ENCODE measurements at places on chromosomes 2 and 18.

- no peak for DNase-seq
Measured at GRCh38 chr18:57075716-57076400, 71.0 kb upstream of the BOD1L2 start.

GRCh38 chr2:46798998-46799698, 116.5 kb downstream of the MCFD2 start:
- DNase-seq: no peak

- DNase-seq: no peak
Measured at GRCh38 chr2:241885946-241886643, 16.6 kb downstream of the RTP5 start.

DNA sequence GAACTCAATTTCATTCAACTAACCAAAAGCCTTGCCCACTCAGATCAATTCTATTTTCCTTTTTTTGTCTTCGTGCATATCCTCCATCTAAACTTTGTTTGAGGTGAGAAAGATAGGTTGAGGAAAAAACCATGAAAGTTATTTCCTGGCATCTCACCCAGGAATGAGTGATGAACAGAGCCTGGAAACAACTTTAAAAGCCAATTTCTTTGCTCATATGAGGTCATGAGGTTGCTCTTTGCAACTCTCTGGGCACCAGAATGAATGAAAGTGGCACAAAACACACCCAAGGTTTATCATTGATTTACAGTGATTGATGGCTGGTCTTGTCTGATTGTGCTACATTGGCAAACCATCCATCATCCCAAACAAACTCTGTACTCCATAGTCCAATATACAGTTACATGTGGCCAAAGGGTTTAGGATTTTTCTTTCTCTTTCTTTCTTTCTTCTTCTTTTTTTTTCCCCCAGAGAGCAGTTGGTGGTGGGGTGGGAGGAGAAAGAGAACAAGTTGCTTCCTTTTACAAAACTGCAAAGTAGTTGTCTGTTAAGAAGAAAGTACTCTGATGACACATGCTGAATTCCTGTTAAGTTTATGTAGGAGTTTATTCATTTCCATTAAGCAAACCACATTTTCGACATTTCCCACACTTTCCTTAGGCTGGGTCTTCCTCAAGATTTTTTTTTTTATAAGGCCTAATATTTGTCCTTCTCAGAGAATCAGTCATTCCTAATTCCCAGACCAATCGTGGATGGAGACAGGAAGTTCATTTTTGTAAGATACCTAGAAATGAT, 575.9 kb upstream of the ZEB2 start:
- DNase-seq: no peak

DNA sequence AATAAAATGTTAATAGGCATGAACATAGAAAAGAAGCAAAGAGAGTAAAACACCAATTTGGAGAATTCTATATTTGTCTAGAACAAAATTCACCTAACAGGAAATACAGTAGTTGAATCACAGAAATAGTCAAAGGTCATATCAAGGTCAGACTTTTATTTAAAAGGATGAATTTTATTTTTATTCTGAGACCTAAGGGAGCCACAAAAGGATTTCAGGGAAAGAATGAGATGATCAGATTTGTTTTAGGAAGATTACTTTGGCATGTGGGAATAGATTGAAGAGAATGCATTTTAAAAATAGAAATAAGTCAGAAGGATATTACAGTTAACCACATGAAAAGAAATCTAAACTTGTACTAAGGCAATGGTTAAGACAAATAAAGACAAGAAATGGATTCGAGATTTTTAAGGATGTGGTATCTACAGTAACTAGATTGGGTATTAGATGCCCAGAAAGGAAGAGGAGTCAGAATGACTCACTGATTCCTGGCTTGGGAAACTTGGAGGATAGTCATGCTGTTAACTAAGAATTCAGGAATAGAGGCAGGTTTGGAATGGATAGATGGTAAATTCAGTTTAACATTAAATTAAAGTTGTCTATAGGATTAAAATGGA, 56.0 kb downstream of the METTL4 start:
- DNase-seq: no peak

- DNase-seq: no peak
Measured at GRCh38 chr2:60426341-60426740, 127.1 kb downstream of the BCL11A start.

GRCh38 chr18:4748975-4749374, 293.9 kb upstream of the DLGAP1 start:
- DNase-seq: no peak

GRCh38 chr2:37325625-37326071, 1.0 kb upstream of the PRKD3 start:
- peak; percentile 30 for DNase-seq

GRCh38 chr2:3557639-3558204, 411 bp downstream of the RNASEH1 start:
- no peak for DNase-seq

- DNase-seq: no peak
Measured at GRCh38 chr2:70732766-70733645, 35.0 kb downstream of the ADD2 start.

DNA sequence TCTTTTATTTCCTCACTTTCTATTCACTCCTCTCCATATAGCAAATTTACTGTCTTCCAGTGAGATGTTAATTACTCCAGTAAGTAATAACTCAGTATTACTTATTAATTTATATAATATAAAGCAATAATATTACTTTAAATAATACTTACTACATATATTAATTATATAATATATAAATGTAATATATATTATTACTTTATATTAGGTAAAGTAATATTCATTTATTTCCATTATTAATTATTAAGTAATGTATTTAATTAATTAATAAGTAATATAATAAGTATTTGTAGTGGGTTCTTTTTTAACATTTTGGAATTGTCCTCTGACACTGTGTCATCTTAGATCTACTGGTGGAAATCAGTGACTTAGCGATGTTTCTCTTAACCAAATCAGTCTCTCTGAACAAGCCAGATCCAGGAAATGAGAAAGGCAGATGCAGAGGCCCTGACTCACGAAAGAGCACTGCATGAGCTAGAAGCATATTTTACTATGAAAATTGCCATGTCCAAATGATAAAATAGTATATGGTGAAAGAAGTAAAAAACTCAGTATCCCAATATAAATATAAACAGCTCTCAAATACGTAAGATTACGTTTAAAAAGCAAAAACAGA, 115.9 kb downstream of the DSEL start:
- DNase-seq: no peak

DNA sequence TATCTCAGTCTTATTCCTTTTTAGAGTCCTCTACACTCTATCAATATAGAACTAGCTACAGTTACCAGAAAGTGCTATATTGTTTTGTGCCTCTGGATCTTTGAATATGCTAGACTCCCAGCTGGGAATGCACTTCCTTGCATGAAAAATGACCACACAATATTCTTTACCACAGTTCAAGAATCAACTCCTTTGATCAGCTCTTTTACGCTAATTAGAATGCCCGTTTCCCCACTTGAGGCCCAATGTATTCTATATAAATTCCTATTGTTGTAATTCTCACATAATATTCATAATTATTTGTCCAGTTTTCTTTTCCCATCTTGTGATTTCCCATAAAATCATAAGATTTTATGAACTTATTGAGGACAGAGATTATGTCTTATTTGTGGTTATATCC, 142.2 kb downstream of the UBE2E3 start:
- DNase-seq: no peak

DNA sequence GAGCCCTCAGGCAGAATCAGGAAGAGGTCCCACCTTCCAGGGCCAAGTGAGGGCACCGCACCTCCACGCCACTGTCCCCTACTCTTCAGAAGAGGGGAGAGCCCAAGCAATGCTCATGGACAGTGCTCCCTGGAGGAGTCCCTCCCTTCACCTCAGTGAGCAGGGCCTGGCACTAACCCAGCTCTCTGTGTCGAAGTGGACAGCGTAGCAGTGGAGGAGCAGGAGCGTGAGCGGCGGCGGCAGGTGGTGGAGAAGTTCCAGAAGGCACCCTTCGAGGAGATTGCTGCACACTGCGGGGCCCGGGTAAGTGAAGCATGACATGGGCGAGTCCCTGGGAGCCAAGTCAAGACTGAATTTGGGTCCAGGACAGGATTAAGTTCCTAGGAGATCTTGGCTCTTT, 16.7 kb downstream of the POMC start:
- no peak for DNase-seq

GRCh38 chr2:224969095-224969494, 73.2 kb downstream of the DOCK10 start:
- no peak for DNase-seq

- DNase-seq: no peak
Measured at GRCh38 chr2:241316825-241317224, 1.1 kb downstream of the SEPTIN2 start.

DNA sequence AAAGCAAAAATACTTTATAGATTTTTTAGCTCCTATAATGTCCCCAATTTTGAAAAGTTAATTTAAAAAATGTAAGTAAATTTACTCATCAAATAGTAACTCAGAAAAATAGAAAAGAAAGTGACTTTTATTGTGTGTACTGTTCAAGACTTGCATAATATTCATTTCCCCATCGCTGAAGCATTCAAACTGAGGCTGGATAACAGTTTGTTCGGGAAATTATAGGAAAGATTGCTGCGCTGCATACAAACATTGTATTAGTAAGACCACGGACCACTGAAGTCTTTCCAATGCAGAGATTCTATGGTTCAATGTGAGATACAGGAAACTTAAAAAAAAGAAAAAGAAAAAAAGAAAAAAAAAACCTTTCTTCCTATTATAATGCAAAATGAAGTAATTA, 10.4 kb downstream of the STK17B start:
- DNase-seq: no peak

DNA sequence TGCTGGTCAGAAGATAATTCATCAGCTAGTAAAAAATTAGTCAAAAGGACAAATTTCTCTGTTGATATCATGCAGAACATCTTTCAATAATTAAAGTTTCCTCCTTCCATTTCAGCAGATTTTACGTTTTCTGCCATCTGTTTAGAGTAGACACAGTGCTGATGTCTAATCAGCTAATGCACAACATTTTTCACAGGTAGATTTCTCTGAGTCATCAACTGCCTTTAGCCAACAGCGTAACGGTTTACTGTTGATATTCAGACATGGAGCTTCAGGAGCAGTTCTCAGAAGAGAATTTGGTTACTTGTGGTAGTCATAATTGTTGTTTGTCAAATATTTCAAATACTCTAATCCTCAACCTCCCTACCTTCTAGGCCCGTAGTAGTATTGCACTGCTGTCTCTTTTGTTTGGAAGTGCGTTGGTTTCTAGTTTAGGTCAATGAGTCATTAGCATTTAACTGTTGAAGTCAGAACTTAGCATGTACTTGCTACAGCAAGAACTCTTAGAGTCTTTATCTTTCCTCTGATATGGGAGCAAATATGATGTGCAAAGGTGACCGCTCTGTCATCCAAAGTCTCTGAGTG, 86.8 kb upstream of the TFPI start:
- DNase-seq: no peak

DNA sequence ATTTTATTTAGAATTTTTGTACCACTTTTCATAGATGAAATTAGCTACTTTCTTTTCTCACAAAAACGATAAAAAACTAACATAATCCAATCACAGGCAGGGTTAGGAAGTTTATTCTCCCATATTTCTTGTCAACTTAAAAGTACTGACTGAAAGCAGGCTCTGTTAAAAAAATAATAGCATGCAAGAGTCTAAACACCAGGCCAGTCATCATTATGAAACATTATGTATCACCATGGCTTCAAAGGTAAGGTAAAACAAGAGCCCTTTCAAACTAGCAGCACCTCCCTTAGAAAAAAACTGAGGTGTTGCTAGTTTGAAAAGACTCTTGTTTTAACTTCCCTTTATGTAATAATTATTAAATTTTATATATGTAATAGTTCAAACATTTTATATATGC, 848.0 kb downstream of the RNF144A start:
- DNase-seq: no peak

GRCh38 chr2:196957881-196958525, 31.5 kb upstream of the PGAP1 start:
- no peak for DNase-seq

DNA sequence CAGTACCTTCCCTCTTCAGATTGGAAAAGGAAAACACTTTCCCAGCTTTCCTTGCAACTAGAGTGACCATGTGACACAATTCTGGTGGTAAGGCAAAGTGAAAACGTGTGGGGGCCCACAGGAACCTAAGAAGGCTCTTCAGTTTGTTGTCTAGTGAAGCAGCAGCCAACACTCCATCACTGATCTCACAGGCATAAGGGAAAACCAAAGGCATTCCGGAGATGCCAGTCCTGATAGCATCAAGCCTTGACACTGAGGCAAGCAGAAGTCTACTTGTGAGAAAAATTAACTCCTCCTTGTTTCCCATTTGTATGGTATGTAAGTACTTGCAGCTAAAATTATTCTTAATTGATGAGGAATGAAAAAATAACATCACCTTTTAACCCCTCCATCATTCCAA, 88.3 kb downstream of the ETAA1 start:
- DNase-seq: no peak

- DNase-seq: peak; percentile 62
Measured at GRCh38 chr2:46490521-46491141, 11.3 kb downstream of the TMEM247 start.

DNA sequence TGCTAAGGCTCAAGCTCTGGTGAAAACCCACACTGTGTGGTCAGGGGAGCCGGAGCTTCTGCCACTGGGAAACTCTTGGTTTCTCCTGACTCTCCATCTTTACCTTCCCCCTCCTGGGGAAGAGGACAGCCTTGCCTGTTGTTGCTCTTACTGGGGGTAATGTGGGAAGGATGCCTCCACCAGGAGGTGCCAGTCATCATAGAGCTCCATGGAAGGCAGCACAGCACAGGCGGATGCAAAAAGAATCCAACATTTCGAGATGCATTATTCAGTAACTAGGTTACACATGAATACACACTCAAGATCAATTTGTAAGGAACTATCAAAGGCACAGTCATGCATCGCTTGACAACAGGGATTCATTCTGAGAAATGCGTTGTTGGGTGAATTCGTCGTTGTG, 322.6 kb downstream of the AFF3 start:
- peak; percentile 25 for DNase-seq

- DNase-seq: no peak
Measured at GRCh38 chr2:17380003-17380402, 138.2 kb downstream of the RAD51AP2 start.

GRCh38 chr2:20675701-20676352, 8.9 kb downstream of the GDF7 start:
- peak; percentile 68 for DNase-seq

DNA sequence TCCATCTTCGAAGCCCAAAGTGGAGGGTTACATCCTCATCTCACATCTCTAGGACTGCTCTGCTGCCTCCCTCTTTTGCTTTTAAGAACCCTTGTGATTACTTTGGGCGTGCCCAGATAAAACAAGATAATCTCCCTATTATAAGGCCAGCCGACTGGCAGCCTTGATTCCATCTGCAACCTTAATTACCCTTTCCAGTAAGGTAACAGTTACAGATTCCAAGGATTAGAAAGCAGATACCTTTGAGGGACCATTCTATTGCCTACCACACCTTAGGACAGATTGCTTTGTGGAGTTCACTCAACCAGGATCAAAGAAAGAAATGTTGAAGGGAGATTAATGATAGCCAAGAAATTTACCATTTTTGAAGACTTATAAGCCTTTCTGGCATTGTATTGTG, 250.8 kb upstream of the ACVR2A start:
- DNase-seq: no peak

GRCh38 chr2:69588403-69588802, 55.1 kb downstream of the AAK1 start:
- no peak for DNase-seq

GRCh38 chr2:229043681-229044080, 227.4 kb downstream of the PID1 start:
- DNase-seq: no peak
